ENCODE measurements at places on chromosomes 7 and 10.
A peak's percentile ranks its signal among the peaks of the same experiment; 100 is the strongest.

GRCh38 chr7:28409716-28410627 lies 2.3 kb upstream of the CREB5 start:
- DNase-seq: peak; percentile 74

DNA sequence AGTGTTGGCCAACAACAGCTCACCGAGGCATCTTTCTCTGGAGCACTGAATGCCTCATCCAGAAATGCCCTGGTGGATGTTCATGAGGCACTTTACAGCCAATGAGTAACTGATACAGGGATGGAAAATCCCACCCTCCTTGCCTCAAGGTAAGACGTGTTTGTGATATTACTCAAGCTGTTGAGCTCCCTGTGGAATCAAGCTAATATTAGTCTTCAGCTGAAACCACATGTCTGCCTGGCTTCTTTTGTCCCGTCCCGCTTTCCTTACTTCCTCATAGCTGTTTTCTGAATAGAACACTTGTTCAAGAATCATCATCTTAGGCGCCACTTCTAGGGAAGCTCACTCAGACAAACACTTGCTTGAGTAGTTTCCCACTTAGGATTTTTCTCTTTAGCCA lies 422.4 kb downstream of the INHBA start:
- DNase-seq: no peak

GRCh38 chr7:1059200-1060091 lies 15.1 kb downstream of the GPR146 start:
- peak; percentile 74 for DNase-seq

DNA sequence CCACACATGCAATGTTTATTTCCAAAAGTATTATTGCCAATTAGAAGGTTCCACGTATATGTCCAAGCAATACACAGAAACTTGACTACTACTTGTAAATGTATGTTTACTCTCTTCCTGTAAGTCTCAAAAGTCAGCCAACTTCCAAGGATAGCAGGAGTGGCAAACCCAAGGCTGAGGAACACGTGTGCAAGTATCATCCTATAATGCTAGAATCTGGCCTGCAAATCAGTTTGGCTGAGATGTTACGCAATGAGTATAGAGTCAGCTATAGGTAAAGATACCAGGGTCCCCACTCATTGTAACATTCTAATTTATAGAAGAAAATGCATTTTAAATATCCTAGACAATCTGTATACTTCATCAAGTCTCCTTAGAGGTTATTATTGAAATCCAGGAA lies 34.7 kb downstream of the CYTH3 start:
- no peak for DNase-seq

DNA sequence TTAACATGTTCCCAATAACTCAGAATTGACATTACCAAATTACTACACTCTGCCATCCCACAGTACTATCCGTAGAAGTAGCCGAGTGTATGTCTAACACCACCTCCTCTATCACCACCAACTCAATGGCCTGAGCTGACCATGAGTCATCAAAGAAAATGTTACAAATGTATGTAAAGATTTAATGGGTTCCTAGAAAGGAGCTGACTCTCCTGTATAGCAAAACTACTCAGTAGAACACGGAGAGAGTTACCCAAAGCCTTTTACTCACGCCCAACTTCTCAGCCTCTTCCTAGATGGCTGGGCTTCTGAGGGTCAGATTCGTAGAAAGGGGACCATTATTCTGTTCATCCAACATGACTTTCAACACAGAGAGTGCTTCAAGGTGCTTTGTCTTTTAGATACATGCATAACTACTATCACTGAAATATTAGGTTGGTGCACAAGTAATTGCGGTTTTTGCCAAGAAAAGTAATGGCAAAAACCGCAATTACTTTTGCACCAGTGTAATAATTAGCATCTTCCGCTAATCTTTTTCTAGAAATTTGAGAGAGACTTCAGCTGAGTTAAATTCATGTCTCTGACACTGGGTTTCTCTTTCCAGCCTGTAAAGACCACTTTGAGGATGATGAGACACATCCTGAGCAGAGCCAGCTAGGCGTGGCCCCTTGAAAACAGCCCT lies 24.0 kb upstream of the NANOS1 start:
- no peak for DNase-seq

DNA sequence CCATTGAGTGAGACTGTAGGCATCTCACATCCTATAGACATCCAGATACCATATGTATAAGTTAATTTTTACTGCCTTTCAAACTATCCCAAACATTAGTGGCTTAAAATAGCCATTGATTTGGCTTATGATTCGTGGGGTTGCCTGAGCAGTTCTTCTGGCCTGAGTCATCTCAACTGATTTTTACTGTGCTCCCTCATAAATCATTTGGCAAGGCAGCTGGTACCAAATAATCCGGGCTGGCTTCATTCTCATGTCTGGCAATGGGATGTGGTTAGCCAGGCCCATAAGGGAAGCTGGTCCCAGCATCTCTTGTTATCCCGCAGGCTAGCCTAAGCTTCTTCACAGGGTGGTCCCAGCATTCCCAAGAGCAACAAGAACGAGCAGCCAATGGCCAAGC lies 6.7 kb upstream of the LRGUK start:
- no peak for DNase-seq

DNA sequence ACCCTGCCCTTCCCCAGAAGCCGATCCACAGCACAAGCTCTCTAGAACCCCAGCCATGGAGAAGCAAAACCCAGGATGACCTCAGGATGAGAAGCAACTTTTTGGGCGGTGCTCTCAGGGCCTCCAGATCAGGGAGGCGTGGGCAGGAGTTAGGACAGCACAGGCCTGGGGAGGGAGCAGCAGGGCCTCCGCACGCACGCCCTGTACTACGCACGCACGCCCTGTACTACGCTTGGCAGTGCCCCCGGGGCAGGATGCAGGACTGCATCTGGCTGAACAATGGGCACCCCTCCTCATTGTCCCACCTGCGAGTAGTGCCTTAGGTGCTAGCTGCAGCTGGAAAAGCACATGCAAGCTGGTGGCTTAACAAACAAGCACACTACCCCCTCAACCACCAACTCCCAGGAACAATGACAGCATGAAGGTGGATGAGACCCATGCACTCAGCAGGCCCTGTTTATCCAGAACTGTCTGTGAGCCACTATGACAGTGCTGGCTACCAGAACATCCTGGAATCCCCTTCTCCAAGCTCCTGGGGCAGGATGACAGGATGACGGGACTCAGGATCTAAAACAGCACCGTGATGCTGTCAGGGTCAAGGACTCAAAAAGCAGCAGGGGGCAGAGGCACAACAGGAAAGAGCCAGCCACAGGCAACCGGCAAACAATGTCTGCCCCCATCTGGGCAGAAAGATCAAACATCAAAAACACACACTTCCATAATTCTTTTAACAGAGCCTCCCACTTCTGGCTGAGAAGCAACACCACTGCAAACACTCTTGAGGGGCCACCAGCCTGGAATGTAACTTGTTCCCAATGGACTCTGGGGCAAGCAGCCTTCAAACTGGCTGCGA lies 11.8 kb downstream of the PODXL start:
- peak; percentile 48 for DNase-seq

- DNase-seq: no peak
These were observed 166.0 kb upstream of the ZNF32 start for GRCh38 chr10:43814663-43815062.

DNA sequence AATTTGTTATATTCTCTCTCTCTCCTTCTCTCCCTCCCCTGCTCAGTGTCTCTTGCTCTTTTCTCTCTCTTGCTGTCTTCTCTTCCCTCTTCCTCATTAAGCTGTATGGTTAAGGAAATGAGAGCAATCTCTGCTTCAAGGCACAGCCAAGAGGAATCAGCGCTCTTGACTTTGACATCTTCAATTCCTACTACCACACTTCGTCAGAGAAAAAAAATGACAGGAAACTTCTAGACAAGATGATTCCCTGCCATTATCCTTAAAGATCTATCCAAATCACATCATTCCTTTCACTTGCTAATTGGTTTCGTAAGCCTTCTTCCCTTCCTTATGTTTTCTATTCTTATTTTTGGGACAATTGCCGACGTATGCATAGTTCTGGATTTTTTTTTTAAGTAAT lies 425.0 kb downstream of the KCNMA1 start:
- DNase-seq: no peak

DNA sequence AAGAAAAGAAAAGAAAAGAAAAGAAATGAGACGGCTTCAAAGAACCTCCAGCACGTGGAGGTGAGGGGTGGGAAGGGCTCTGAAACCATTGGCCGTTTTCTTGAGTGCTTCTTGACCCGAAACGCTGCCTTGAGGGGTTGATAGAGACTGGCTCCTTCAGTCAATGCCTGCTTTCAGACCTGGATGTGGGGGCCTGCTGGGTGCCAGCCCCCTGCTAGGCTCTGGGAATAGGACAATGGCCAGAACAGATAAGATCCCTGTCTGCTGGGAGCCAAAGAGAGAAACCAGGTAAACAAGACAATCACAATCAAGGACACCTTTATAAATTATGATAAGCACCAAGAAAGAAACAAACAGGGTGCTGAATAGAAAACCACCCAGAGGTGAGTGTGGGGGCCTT lies 27.7 kb downstream of the ZMIZ1 start:
- DNase-seq: no peak

GRCh38 chr7:17041324-17041723 lies 159.5 kb upstream of the AGR3 start:
- DNase-seq: no peak

GRCh38 chr10:129963641-129964501 lies at the start of gene EBF3:
Gene EBF3, minus strand, starts transcription at chr10:129964274. Its CDS starts 506 bp downstream, at chr10:129963768.
- peak; percentile 94 for DNase-seq

DNA sequence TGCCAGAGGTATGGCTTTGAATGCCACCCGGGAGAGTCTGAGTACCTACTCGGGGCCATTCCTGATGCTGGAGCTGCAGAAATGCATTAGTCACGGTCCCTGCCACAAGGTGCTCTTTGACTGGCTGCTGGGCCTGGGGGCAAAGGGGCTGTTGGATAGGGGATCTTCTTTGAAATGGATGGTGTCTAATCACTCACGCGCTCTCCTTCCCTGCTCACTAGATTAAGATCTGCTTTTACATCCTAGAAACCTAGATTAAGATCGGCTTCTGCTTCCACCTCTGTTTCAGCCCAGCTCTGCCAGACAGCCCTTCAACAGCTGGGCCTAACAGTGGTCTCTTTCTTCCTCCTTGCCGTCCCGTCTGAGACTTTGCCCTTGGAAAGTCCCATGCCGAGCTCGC lies 57.2 kb downstream of the PAX2 start:
- DNase-seq: no peak

GRCh38 chr10:3412646-3413045 lies 240.1 kb upstream of the PITRM1 start:
- no peak for DNase-seq

DNA sequence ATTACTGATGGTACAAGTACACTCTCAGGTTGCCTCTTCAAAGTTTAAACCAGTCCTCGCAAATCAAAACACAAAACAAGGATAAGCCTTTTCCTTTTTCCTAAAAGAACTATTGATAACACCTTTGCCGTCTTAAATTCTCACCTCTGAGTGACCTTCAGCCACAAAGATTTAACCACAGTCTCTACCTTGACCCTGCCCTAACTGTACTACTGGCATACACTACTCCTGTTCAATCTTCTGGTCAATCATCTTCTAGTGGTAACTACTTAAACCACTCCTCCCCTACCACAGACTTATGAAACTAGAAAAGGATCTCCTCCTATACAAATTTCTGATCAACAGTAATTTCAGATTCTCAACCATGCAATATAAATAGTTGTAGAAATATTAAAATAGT lies 15.1 kb downstream of the UPF2 start:
- DNase-seq: no peak

- DNase-seq: no peak
These were observed 6.7 kb upstream of the SEPHS1 start for GRCh38 chr10:13354783-13355182.

DNA sequence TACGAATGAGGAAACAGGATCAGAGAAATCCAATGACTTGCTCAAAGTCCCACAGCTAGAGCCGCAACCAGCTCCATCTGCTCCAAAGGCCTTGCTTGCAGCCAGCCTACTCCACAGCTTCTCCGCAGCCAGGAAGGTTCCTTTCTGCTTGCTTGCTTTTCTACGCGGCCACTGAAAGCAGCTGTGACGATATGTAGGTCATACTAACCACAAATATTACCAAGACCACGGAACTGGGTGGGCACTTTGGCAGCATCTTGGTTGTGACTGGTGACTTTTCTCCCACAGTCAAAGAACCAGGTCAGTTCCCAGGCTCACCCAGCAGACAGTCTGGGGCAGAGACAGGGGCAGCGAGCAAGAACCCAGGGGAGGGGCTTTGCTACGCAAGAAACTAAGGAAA lies 86.4 kb downstream of the FAM53B start:
- no peak for DNase-seq

DNA sequence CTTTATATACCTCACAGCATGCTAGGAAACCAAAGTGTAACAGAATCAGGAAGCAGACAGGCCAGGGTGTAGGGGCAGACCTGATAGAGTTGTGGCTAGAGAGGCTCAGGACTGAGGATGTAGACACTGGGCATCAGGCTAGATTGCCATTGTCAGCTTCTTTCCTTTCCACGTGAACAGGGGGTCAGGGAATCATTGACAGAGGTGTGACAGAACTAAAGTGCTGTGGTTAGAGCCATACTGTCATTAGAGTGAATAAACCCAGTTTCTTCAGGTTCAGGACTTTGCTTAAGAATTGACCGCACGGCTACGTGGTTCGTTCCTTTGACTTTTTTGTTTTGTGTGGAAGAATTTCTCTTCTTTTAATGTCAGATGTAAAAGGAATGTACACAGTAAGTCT lies 90.7 kb downstream of the CALD1 start:
- no peak for DNase-seq

- DNase-seq: no peak
These were observed 13.1 kb upstream of the SLC35B4 start for GRCh38 chr7:134329614-134330346.

DNA sequence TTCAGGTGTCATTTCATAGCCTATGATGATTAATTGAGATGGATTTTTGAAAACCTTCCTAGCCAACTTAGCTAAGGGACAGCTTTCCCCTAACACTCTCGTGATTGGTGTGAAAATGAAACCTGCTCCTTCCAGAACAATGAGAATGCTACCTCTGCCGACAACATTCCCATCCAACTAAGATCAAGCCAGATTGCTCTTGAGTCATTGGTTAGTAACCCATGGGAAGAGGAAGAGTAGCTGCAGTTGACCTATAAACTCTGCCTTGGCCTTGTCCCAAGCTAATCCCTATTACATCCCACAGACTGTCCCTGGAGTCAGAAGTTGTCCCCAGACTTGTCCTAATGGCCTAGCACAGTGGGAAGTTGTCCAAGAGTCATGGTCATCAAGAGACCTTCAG lies 80.5 kb upstream of the SVIL start:
- no peak for DNase-seq

GRCh38 chr7:95433952-95434556 lies 774 bp downstream of the PON2 start:
- no peak for DNase-seq

- DNase-seq: no peak
These were observed 13.3 kb downstream of the BMPER start for GRCh38 chr7:33918438-33919143.

Measured in stomach (tissue), 19 donors.